ENCODE measurements at places on chromosomes 6 and 20. TPM values are rescaled to one million over a fixed set of nuclear protein-coding genes. Genes with fewer than 3 reads are reported as not detected.

The HSPA1L gene
- 0.46 TPM for total RNA-seq

The FRMD1 gene
- not detected for total RNA-seq

The KIF25 gene
- total RNA-seq, result not detected

The LRP11 gene
- total RNA-seq, result 42.0 TPM

The B3GAT2 gene
- not detected for total RNA-seq

The C6orf58 gene
- 0.10 TPM for total RNA-seq

The BCAS1 gene
- total RNA-seq, result not detected

The MYMX gene
- total RNA-seq, result not detected

The TRIM40 gene
- total RNA-seq, result not detected

The OTOR gene
- not detected for total RNA-seq

The GMPR gene
- total RNA-seq, result 0.32 TPM

The MEP1A gene
- total RNA-seq, result not detected

The PTCRA gene
- not detected for total RNA-seq

The PLA2G7 gene
- 6.4 TPM for total RNA-seq

The POPDC3 gene
- 12.3 TPM for total RNA-seq

The TBXT gene
- total RNA-seq, result not detected

The PEDS1 gene
- total RNA-seq, result 67.4 TPM

The KCNK16 gene
- not detected for total RNA-seq

The RSPH9 gene
- 0.07 TPM for total RNA-seq

The MAFB gene
- total RNA-seq, result 0.18 TPM

The NFYA gene
- total RNA-seq, result 22.9 TPM

The OR12D3 gene
- not detected for total RNA-seq

The HLA-DMB gene
- 0.92 TPM for total RNA-seq
